ENCODE measurements at places on chromosomes 12 and 14.

- DNase-seq, result no peak
These were observed 3.3 kb upstream of the PAPLN start for GRCh38 chr14:73234029-73234428.

- DNase-seq, result no peak
These were observed 225.4 kb upstream of the PDE3A start for GRCh38 chr12:20142956-20143355.

GRCh38 chr14:36134038-36134437 is 42.5 kb downstream of the PTCSC3 start:
- DNase-seq, result no peak

DNA sequence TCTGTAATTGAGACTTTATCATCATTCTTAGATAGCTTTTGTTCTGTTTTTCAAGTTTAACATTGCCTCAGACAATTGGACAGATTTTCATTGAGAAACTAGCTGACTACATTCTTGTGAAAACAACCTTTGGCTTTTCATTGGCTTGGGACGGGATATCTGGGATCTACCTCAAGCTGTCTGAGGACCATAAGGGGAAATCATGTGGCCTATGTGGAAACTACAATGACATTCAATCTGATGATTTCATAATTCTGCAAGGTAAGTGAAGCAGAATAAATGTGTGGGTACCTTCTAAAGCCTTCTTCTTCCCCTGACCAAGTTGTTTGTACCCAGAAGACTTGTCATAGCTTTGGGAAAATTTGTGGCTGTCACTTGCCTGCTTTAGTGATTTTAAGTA is 133.5 kb downstream of the OTOGL start:
- DNase-seq, result no peak

DNA sequence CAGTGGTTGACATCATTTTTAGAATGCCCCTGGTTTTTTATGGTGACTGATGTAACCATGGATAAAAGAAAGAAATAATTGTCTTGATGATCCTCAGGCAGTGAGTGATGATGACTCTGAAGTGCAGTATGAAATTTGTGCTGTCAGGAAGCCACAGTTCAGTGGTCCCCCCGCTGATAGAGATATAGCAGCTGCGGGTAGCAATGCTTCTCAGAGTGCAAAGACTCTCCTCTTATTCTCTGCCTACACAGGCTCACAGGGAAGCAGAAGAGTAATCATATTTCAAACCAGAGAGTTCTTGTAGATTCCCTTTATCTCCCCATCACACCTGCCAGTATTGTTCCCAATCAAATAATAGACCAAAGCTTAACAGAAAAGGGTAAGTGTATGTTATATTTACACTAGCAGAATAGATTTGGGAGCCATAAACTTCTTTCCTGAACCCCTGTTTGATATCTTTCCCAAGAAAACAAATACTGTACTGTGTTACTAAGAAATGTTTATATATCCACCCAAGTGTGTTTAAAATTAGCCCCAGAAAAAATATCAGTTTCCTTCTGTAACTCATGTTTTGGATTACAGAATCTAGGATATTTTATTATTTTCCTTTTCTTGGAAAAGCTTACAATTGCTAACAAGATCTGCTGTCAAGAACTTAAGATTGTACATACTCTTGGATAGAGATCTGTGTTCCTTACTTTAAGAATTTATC is 1817.4 kb upstream of the FLRT2 start:
- peak; percentile 22 for DNase-seq

GRCh38 chr12:67437011-67437410 is 167.9 kb downstream of the CAND1 start:
- DNase-seq, result no peak

DNA sequence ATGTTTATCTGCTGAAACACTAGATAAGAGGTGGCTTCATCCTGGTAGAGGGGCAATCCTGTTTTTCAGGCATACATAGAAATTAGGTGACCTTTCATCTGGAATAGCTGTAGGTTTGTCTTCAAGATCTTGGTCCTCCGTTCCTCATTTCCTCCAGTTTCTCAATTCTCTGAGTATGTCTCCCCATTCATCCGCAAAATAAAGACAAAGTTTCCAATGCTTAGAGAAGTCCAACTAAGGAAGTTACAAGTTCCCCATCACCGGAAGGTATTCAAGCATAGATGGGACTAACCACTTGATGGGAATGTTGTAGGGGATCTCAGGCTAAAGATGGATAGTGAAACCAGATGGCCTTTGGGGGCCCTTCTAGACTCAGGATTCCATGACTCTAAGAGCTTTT is 34.3 kb downstream of the ERG28 start:
- no peak for DNase-seq

DNA sequence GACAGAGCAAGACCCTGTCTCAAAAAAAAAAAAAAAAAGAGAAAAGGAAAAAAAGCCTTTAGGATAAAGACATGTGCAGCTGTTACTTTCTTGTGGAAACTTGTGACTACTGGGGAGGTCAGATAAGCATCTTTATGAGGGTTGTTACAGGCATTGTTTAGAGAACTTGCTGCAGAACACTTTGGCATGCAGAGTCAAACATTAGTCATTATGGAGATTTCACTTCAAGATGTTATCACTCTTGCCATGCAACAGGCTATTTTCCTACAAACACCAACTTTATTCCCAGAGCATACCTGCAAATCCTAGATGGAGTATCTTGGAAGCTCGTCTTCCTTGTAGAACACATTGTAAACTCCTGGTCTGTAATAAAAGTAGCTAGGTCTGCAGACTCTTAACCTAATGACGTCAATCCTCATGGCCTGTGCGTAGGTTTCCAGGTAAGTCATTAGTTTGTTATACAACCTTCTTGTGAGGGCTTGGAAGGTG is 36.3 kb upstream of the WDR89 start:
- no peak for DNase-seq

GRCh38 chr12:29528161-29528560 is 30.7 kb upstream of the OVCH1 start:
- DNase-seq, result no peak

GRCh38 chr12:96635844-96636243 is 146.5 kb downstream of the CFAP54 start:
- no peak for DNase-seq

GRCh38 chr12:16076557-16076956 is 165.4 kb downstream of the DERA start:
- DNase-seq, result no peak

GRCh38 chr12:33825986-33826602 is 196.2 kb upstream of the ALG10 start:
- DNase-seq, result peak; percentile 2

- DNase-seq, result no peak
These were observed 1061.8 kb downstream of the BCL11B start for GRCh38 chr14:98210045-98210672.
